ENCODE measurements at places on chromosomes 7 and 10.

DNA sequence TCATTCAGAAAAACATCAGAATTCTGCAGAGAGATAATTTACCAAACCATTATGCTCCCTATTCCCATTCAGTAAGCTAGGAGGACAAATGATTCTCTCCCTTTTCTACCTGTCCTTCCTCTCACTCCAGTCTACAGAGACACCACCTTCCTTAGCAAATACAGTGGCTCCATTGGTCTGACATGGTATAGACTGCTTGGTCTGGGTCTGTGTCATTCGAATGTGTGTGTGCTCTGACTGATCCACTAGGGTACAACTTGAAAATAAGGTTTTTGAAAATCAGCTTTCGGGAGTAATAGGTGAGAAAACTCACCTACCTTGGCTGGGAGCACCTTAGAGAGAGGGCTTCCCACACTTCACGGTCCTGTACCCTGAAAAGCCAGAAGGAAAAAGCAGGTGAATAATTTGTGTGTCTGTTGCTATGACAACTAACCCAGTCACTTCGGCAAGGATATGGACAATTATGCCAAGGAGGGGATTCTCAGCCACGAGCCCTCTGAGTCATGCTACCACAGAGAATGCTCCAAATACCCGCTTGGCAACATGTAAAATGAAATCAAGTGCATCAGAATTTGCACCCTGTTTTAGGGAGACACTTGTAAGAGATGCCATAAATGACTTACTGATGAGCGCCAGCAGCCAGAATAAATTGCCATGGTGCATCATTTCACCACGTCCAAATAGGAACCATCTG is 114.5 kb upstream of the PRKCQ start:
- DNase-seq = no peak

DNA sequence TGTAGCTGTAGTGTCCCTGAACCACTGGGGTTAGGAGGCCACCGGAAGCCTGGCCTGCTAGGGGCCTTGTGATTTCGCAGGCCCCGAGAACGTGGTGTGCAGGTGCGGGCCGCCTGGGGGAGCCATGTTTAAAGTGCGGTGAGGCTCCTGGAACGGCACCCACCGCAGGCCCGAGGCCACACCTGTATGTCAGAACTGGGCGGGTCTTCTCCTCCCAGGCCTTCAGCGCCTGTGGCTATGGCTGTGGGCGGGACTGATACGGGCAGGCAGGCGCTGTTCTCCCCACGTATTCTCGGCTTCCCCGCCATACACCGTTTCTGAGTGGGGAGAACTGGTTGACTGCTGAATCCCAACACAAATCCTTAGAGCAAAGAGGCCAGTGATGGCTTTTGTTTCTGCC is 74.8 kb downstream of the DNAJB6 start:
- peak; percentile 76 for DNase-seq

GRCh38 chr7:28684650-28685241 is 272.4 kb downstream of the CREB5 start:
- no peak for DNase-seq

GRCh38 chr7:143900230-143900766 is 1.7 kb downstream of the TCAF1 start:
- DNase-seq = peak; percentile 34

GRCh38 chr10:62048919-62049623 is 147.6 kb downstream of the ARID5B start:
- peak; percentile 98 for DNase-seq

GRCh38 chr7:155205368-155206317 is 92.0 kb upstream of the INSIG1 start:
- peak; percentile 100 for DNase-seq

- peak; percentile 59 for DNase-seq
These were observed 128.0 kb downstream of the MBL2 start for GRCh38 chr10:52644373-52645186.

DNA sequence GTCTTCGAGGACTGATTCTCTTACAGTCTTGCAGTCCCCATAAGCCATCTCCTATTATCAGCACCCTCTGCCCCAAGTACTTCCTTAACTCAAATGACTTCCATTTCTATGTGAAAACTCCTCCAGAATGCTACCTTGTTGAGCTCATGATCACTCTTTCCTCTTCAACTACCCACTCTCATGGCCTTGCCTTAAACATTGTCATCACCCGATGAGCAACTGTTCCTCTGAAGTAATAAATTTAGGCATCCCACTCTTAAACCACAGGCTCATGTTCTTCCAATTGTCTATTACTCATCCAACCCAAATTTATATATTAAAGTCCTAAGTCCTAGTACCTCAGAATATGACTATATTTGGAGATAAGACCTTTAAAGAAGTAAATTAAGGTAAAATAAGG is 152.9 kb downstream of the C1GALT1 start:
- no peak for DNase-seq

- DNase-seq = no peak
These were observed 19.8 kb upstream of the C10orf67 start for GRCh38 chr10:23364378-23364777.

- DNase-seq = peak; percentile 97
These were observed 186.0 kb upstream of the TCF7L2 start for GRCh38 chr10:112763916-112764520.

- DNase-seq = peak; percentile 53
These were observed 18.0 kb downstream of the NUDT5 start for GRCh38 chr10:12177642-12178041.

DNA sequence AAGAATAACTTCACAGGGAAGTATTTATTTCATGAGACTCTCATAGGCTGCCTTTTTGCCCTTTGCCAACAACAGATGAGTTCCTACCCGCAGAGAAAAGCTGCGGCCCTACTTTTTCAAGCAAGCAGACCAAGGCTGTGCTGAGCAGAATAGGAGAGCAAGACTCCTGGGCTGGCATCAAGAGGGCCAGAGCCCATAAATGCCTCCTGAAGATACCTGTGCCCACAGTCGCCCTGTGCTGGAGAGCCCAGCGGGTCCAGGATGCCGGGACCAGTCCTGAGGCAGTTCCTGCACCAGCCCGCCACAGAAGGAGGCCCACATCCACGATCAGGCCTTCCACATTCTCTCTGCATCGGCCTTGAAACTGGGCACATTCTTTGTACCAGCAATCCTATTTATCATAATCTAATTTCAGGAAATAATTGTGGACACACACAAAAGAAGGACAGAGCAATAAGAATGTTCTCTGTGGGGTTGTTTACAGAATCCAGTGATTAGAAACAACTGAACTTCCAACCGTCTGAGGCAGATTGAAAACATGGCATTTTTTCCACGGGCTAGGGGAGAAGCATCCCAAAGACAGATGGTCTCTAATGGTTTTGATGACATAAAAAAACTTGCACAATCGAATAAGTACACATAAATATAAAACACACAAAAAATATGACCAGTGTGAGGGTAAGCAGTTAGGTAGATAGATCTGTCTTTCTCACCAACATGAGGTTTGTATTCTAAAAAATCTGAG is 95.6 kb downstream of the CPXM2 start:
- DNase-seq = no peak

DNA sequence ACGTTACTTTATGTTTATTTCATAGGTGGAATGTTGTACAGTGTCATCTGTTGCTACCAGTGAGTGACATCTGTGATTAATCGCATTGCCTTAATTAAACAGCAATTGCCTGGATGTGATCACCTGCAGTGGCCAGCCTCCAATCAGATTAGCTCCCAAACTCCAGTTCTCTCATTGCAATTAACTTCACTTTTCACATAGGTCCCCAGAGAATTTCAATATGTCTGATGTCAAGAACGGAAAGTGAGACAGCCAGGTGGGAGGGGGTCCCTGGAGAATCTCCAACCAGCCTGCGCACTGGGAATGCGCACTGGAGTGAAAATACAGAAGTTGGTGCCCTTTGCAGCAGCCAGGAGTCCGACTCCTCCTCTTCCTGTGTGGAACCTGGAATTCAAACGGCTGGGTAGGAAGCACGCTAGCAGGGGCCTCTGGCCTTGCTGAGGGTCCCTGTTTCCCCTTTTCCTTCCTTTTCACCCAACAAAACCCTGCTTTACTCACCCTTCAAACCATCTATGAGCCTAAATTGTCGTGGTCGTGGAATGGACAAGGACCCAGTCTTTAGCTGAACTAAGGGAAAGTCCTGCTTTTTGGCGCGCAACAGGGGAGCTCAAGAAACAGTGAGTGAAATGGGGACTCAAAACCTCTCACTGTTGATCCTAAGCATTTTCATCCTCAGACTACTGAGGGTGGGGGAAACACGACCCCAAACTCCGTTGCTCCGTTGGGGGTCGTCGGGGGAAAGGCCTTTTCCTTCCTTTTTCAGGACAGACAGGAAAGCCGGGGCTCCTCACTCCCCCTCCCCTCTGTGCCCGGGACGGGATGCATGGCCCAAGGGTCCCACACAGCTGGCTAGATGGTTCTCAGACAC is 1355.5 kb upstream of the LRRTM3 start:
- DNase-seq = peak; percentile 53

- DNase-seq = no peak
These were observed 8.1 kb upstream of the SH2D4B start for GRCh38 chr10:80529604-80530003.

GRCh38 chr7:6375348-6376101 is 72.2 kb downstream of the DAGLB start:
- DNase-seq = peak; percentile 45

- no peak for DNase-seq
These were observed 5.4 kb upstream of the NRF1 start for GRCh38 chr7:129605960-129606614.

DNA sequence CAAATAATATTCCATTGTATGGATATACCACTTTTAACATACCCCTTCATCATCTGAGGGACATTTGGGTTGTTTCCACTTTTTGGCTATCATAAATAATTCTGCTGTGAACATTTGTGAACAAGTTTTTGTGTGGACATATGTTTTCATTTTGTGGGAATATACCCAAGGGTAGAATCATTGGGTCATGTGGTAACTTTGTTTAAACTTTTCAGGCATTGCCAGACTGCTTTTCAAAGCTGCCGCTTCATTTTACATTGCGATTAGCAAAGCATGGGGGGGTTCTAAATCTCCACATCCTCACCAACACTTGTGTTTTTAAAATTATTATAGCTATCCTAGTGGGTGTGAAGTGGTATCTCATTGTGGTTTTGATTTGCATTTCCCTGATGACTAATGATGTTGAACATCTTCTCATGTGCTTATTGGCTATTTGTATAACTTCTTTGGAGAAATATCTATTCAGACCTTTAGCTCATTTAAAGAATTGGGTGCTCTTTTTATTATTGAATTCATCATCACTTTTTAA is 8.4 kb upstream of the HHEX start:
- no peak for DNase-seq

DNA sequence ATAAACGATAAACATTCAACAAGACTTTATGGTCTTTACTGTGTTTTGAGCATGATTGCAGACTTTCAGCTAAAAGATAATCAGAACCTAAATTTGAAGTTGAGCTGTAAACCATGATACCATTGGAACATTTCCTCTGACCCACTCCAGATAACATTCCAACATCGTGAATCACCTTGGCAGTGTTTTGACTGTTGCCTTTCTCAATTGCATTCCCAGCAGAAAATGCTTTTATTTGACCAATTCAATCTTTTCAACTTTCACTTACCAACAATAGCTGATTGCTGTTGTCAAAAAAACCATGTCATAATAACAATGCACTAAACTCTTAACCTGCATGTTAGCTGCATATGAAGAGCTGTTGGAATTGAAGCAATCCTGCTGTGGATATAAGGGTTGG is 165.5 kb downstream of the MDFIC start:
- peak; percentile 88 for DNase-seq

GRCh38 chr10:99742254-99742653 is 10.2 kb downstream of the CUTC start:
- no peak for DNase-seq

DNA sequence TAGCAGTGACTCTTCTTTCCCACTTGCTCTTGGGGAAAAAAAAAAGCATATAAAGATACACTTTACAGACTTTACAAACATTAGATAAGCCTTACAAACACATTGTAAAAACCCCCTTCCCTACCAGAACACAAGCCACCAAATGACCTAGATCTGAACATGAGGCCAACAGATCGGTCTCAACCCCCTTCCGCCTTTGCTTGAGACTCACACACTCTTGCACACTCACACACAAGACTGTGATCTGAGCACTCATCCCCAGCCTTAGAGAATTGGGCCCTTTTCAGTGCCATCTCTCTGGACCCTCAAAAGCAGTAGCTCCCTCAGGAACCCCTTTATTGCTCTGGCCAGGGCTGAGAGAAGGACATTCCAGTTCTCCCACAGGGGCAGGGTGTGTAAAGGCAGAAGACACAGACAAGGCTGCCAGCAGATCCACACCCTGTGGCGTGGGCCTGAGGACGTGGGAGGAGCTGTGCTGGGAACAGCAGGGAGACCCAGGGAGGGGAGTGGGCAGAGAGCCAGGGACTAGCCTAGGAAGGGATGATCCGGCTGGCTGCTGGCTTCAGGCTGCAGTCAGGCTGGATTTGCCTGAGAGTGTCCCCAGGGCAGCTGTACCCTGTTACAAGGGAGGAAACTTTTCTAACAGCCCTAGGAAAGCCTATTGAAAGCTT is 206.7 kb downstream of the KIAA1217 start:
- DNase-seq = peak; percentile 49

- DNase-seq = peak; percentile 3
These were observed 50.7 kb downstream of the ODAD2 start for GRCh38 chr10:27948186-27948585.

GRCh38 chr7:140403878-140404564 is at the start of gene RAB19:
Gene RAB19 (plus strand): TSS chr7:140404058. CDS start chr7:140407647, 3,589 bp downstream.
- DNase-seq = no peak

- DNase-seq = no peak
These were observed 184.5 kb downstream of the PHTF2 start for GRCh38 chr7:77982926-77983550.

DNA sequence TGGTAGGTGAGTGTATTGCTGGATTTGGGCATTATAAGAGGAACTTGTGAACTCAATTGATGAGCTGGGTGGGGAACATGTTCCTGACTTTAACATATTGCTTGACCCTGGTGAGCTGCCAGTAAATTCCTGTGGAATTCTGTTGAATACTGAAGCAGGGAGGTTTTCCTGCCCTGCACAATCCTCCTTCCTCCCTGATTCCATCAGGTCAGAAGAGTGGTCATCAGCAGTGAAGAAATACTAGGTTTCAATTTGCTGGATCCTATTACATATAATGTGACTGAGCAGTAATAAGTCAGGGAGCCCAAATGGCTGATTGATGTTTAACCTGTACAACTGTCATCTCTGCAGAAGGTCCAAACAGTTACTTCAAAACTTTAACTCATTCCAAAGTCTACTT is 581.2 kb downstream of the SUGCT start:
- peak; percentile 19 for DNase-seq

- no peak for DNase-seq
These were observed 10.0 kb downstream of the WNT2 start for GRCh38 chr7:117312593-117313580.

- peak; percentile 97 for DNase-seq
These were observed 49.1 kb downstream of the DOCK4 start for GRCh38 chr7:112157072-112157471.
